ENCODE measurements at places on chromosomes 16 and 17.

DNA sequence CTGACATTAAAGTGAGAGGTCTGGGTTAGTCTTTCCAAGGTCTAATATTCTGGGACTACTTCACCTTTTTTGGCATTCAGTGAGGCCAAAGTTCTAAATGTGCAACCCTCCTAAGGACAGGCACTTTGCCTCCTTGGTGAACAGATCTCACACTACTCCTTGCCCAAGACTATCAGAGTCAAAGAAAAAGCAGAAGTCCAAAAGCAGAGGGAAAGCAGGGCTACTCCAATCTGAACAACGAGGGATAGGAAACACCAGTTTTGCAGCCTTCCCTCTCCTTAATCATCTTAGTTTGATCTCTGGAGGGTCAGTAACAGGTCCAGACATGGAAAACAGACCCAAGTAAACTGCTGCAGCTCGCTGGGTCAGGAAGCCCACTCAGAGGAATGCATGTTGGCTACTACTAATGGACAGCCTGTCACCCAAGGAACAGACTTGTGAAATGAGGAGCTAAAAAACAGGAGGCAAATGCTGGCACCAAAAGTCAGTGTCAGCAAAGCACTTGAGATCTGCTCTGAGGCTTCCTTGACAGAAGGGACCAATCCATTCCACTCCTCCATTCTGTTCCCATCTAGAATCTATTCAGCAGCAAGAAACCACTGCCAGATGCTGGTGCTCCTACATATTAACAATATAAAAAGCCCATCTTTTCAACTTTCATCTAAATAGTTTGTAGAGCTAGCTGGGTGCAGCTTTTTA, 29.9 kb downstream of the DCUN1D3 start:
- DNase-seq = no peak

- DNase-seq = no peak
These were observed 9.0 kb downstream of the KCTD13 start for GRCh38 chr16:29916979-29917378.

DNA sequence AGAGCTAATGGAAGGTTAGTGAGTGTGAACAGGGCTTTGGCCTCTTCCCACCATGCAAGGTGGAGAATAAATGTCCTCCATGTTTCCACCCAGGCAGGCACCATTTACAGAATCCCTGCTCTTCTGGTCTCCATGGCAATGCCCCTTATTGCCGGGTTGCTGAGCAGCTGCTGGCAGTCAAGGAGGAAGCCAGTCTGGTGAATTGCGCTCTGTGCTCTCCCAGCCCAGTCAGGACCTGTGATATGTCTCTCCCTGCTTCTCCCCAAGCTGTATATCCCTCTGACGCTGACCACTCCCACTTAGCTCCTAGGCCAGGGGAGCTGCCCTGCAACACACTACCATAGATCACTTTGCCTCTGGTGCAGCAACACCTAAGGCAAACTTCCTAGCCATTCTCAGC, 402.1 kb upstream of the ERCC4 start:
- DNase-seq = no peak

- DNase-seq = no peak
These were observed 52.3 kb upstream of the LGALS9 start for GRCh38 chr17:27578718-27579085.

- no peak for DNase-seq
These were observed 147.0 kb downstream of the SLC39A11 start for GRCh38 chr17:72945473-72945872.

DNA sequence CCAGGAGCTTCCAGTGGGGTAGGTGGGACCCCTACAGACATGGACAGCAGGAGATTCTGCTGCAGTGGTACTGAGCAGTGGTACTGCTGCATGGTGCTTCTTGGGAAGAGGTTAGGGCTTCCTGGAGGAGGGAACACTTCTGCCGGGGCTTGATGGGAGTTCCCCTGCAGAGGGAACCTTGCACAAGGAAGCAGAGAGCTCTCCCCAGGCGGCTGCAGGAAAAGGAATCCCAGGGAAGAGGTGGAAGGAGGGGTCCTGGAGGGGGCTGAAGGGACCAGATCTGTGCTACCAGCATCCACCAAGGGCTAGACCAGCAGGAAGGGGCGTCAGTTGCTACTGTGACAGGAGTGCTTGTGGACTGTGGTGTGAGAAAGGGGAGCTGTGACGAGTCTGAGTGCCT, 10.6 kb downstream of the RIPOR1 start:
- DNase-seq = no peak

GRCh38 chr17:76026714-76027158, 370 bp downstream of the EVPL start:
- DNase-seq = no peak

GRCh38 chr17:11097121-11097520, 143.9 kb upstream of the SHISA6 start:
- DNase-seq = no peak

- DNase-seq = no peak
These were observed 16.0 kb downstream of the NUPR1 start for GRCh38 chr16:28522792-28523191.

DNA sequence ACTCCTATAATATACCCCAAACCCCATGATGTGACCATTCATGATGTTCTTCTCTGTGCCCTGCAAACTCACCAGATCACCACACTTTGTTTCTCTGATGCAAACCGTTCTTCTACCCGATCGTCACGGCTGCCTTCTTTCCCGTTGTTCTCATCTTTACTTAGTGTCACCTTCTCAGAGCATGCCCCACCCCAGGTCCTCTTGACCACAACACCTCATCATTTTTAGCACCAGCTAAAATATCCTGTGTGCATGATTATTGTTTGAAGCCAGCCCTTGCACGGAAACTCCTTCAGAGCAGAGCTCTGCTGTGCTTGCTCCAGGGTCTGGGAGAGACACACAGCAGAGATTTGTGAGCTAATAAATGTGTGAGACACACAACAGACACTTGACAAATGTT, 38.9 kb upstream of the CREBBP start:
- DNase-seq = no peak

GRCh38 chr17:17868641-17869522, 32.1 kb upstream of the SREBF1 start:
- DNase-seq = no peak

DNA sequence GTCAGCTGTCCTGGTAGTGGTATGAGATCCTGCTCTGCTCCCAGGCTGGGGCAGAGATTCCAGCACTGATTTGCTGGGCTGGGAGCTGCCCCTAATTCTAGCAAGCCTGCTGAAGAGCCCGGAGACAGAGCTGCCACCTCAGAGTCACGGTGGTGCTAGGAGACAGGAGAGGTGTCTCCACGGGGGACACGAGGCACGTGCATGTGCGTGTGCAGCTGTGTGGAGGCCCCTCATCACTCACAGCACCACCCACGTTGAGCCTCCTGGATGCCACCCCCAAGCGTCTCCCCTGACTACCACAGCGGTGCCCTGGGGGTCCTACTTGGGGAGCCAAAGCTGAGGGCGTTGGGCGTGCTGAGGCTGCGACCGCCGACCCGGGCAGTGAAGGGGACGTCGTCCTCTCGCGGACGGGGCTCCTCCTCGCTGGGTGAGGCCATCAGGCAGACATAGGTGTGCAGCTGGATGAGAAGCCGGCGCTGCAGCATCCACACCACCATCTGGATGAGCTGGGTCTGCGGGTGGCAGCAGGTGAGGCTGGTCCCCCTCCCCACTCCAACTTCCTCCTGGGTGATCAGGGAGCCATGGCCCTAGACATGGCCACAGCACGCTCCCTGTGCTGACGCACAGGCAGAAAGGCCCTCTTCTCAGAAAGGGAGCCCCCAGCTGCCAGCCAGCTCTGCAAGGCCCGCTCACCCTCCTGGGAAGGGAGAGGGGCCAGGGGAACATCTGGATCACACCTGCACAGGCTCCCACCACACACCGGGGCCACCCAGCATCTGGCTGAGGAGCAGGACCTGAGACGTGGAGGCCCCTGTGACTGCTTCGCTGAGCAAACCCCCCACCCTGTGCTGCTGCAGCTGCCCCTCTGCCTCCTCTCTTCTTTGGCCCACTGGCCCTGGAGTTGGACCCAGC, 11.6 kb downstream of the MPG start:
- DNase-seq = no peak

- no peak for DNase-seq
These were observed 17.4 kb downstream of the CA4 start for GRCh38 chr17:60167065-60167741.

GRCh38 chr17:76014925-76015261, 12.2 kb downstream of the EVPL start:
- DNase-seq = no peak

DNA sequence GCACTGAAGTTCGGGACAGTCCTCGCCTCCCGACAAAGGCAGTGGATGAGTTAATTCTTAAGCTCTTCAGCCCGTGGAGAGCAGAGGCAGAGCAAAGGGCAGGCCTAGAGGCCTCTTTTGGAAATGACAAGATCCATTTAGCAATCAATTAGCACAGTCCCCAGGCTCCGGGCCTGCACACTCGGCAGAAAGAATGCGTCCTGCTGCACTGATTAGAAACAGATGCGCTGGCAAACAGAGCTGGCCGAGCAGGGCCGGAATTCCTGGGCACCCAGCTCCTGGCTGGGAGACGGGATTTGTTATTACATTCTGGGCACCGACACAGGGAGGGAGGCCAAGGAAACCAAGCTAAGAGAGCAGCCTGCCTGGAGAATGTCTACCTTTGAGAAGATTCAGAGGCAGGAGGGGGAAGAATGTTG, 162.9 kb downstream of the COPRS start:
- DNase-seq = peak; percentile 78

- DNase-seq = no peak
These were observed 29.2 kb upstream of the LITAF start for GRCh38 chr16:11615748-11616447.
